GM06990 (cell line): ENCODE measurements at places on chromosomes 1 and 21.

GRCh38 chr1:212860713-212861581 lies 2.9 kb downstream of the FLVCR1 start:
- DNase-seq: no peak

- no peak for DNase-seq
Measured at GRCh38 chr1:176545034-176545639, 82.2 kb downstream of the PAPPA2 start.

GRCh38 chr1:154326546-154327465 lies 1.5 kb downstream of the ATP8B2 start:
- DNase-seq: no peak

- no peak for DNase-seq
Measured at GRCh38 chr1:155127967-155128754, 485 bp downstream of the EFNA1 start.

DNA sequence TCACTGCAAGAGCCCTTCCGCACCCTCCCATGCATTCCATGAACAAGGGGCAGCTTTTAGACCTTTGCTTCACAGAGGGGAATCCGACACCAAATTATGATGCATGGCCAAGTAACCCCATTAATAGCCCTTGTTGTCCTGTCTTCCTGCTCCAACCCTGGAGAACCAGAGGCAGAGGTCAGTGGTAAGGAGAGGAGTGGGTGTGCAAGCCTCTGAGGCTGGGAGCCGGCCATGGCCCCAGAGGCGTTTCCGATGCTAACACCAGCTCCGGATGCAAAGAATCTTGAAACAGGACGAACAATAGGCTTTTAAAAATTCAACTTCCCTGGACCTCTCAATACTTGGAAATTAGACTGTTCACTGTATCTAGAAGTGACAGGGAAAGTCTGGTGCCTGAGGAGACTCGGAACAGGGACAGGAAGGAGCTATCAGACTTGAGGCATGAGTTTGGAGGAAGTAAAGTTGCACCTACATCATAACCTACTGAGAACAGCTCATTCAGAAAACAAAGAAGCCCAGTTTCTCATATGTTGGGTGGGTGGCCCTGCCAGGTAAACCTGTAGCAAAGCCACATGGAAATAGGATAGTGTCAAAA lies 101.2 kb upstream of the ERG start:
- no peak for DNase-seq

GRCh38 chr1:180862305-180862704 lies 50.4 kb upstream of the KIAA1614 start:
- no peak for DNase-seq
